GM23248 (cell line): ENCODE measurements at places on chromosomes 16 and 17. TPM values are rescaled to one million over a fixed set of nuclear protein-coding genes. Genes with fewer than 3 reads are reported as not detected.
A peak's percentile ranks its signal among the peaks of the same experiment; 100 is the strongest.

DNA sequence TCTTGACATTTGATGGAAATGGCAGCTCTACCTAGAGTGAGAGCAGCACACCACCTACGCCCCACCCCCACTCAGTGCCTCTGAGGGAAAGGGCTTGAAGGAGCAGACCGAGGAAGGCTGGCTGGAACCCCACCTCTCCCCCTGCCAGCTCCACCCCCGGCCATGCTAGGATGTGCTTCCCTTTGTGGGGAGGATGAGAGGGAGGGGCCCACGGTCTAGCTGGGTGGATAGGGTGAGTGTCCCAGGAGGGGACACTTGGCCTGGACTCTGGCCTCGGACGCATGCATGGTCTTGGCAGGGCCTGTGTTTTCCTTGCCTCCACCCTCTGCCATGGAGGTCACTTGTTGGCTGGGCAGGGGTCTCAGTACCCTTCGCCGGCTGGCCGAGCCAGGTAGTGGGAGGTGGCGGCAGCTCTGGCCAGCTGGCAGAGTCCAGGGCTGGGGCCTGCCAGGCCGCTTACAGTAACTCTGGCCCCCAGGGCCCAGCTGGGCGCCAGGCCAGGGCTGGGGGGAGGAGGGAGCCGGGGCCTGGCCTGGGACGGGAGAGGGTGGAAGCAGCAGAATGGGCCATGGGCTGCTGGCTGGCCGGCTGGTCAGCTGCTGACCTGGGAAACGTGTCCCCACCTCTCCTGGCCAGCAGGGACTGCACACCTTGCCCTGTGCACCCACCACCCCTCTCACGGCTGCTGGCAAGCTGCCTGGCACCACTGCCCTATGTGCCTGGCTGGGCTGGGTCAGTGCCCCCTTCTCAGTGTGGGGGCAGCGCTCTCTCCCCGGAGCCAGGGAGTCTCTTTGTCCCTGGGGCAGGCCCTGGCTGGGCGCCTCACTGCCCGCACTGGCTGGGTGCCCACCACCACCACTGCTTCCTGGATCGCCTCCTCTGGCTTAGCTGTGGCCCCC is 23.0 kb downstream of the RARA start:
- no peak overlapping the region for H3K4me3 ChIP-seq
- H3K27ac ChIP-seq = peak overlapping the region; percentile 48
- H3K4me1 ChIP-seq = peaks cover 69% of the 10 kb centered on the region
- no peaks in the 10 kb centered on the region for H3K27me3 ChIP-seq
- peak; percentile 64 for DNase-seq
- 0 out of 2 replicates have a peak, but pooled peaks cover 4% of the 10 kb centered on the region for H3K36me3 ChIP-seq

GRCh38 chr16:1342526-1343427 is 8.9 kb downstream of the TSR3 start:
- H3K27me3 ChIP-seq = no peaks in the 10 kb centered on the region; the same call in 1 of the 2 replicates
- DNase-seq = peak; percentile 86
- no peak overlapping the region for H3K27ac ChIP-seq
- H3K4me1 ChIP-seq = no peaks in the 10 kb centered on the region
- H3K4me3 ChIP-seq = no peak overlapping the region

DNA sequence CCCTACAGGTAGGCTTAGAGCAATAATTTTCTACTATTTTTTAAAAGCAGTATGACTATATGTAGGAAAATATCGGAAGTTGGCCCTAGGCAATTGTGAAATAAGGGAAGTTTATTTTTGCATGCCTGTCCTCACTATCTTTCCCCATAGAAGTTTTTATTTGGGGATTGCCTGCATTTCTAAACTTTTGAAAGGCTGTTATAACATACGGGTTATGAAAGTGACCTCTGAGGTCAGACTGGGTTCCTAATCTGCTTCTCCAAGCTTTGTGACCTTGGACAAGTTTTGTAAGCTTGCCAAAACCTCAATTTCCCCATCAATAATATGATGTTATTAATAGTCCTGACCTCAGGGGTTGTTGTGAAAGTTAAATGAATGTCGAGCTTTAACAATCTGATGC is 67.1 kb downstream of the ARHGAP44 start:
- H3K27me3 ChIP-seq = no peaks in the 10 kb centered on the region
- no peak overlapping the region for H3K4me3 ChIP-seq
- no peak for DNase-seq
- H3K36me3 ChIP-seq = no peaks in the 10 kb centered on the region
- no peaks in the 10 kb centered on the region for H3K4me1 ChIP-seq

TMEM88 gene
- total RNA-seq = not detected in 2 replicates

FOXC2 gene
- total RNA-seq = 0.51 and 1.2 TPM in 2 replicates

DNA sequence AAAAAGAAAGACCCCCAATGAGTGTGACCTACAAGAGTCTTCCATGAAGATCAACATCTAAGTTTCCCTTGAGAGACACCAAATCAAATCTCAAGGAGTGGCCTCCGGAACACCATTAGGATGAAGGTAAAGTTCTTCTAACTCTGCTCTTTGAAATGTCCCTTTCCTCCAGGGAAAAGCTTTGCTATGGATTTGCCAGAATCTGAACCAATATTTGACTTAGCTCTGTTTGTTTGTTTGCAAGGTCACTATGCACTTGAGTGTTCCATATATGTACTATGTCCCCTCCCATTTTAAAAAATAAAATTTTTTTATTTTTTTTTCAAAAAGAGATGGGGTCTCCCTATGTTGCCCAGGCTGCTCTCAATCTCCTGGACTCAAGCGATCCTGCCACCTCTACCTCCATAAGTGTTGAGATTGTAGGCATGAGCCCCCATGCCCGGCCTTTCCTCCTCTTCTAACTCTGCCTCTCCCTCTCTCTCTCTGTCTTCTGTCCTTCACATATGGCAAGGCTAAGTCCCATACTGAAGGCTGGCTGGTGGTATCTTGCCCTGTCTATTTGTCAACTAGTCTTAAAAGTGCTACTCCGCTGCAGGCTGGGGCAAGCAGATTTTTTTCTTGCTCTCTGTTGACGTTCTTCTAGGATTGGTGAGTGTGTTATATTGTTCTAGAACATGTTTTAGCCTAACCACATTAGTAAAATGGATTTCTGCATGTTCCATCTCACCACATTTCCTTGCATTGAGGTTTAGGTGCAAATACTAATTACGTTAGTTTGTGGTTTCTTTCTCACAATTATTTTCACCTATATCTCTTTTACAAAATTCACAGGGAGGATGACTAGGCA is 276.7 kb upstream of the DYNLRB2 start:
- H3K27ac ChIP-seq = no peak overlapping the region
- no peak for DNase-seq
- peaks cover 5% of the 10 kb centered on the region; the same call in 1 of the 2 replicates for H3K4me1 ChIP-seq
- H3K27me3 ChIP-seq = no peaks in the 10 kb centered on the region

SPPL2C gene
- total RNA-seq = not detected in 2 replicates

KRT24 gene
- not detected in 2 replicates for total RNA-seq

- no peak overlapping the region for H3K27ac ChIP-seq
- no peak overlapping the region for H3K4me3 ChIP-seq
- no peak for DNase-seq
- H3K4me1 ChIP-seq = peaks cover 10% of the 10 kb centered on the region
- no peaks in the 10 kb centered on the region for H3K27me3 ChIP-seq
Observed at GRCh38 chr16:68275611-68276191, 11.4 kb downstream of the SLC7A6 start.

DNA sequence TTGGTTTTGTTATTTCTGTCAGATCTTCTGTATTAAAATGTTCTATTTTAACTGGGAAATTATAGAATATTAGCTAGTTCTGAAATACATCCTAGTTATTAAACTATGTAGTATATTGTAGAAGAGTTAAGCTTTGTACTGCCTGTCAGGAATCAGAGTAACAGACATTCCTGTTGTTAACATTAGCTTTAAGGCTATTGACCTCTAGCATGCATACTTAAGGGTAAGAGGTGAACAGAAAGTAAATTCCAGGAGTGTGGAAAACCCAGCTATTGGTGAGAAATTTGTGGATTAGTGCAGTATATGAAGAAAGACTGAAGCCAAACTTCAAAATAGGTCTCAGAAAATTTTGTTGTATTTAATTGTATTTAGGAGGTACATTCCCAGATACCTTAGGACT is 111.3 kb downstream of the CHD9 start:
- H3K27ac ChIP-seq = no peak overlapping the region
- no peaks in the 10 kb centered on the region for H3K36me3 ChIP-seq
- peaks cover 22% of the 10 kb centered on the region for H3K4me1 ChIP-seq

DNA sequence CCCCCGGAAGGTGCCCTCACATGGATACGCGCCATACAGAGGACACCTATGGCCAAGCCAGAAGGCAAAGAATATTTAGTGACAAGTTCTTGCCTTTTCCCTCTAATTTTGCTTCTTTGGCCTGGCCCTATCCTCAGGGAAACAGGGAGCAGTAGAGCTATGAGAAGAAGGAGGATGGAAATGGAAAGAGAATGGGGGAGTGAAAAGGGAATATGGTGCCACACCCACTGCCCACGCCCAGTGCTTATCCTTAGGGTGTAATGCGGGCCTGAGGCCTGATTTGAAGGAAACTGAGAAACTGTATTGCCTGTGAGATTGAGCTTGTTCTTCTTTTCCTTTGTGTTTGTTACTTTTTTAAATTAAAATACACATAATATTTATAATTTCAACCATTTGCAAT is 255.1 kb downstream of the HS3ST3A1 start:
- no peaks in the 10 kb centered on the region for H3K27me3 ChIP-seq
- DNase-seq = peak; percentile 56
- H3K27ac ChIP-seq = peak overlapping the region; percentile 99
- peaks cover 55% of the 10 kb centered on the region for H3K4me1 ChIP-seq
- peak overlapping the region; percentile 22 for H3K4me3 ChIP-seq
- no peaks in the 10 kb centered on the region for H3K36me3 ChIP-seq

HOXB3 gene
- 1.9 and 4.8 TPM in 2 replicates for total RNA-seq

DNA sequence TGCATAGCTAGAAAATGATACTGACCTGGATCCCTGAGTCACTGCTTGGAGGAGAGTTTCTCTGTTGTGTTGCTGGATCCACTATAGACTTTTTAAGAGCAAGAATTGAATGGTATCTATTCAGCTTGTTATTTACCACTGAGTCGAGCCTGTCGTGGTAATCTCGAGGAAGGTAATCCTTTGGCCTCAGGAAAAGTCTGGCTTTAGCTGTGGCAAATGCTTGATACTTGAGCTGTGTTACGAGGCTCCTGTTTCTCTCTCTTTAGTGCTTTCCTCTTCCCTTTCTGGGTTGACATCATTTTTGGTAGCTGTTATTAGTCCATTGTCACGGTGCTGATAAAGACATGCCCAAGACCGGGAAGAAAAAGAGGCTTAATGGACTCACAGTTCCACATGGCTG is 314.3 kb downstream of the SNX29 start:
- no peaks in the 10 kb centered on the region for H3K36me3 ChIP-seq
- H3K4me1 ChIP-seq = no peaks in the 10 kb centered on the region
- H3K27me3 ChIP-seq = no peaks in the 10 kb centered on the region
- H3K4me3 ChIP-seq = no peak overlapping the region
- no peak overlapping the region for H3K27ac ChIP-seq
- DNase-seq = no peak

- peaks cover 4% of the 10 kb centered on the region for H3K4me1 ChIP-seq
- no peak overlapping the region for H3K27ac ChIP-seq
- H3K4me3 ChIP-seq = no peak overlapping the region
- DNase-seq = peak; percentile 89
- no peaks in the 10 kb centered on the region for H3K27me3 ChIP-seq
Observed at GRCh38 chr17:67374329-67375053, 2.6 kb upstream of the PITPNC1 start.

GRCh38 chr17:51427856-51428255 is 167.5 kb downstream of the UTP18 start:
- no peak overlapping the region for H3K4me3 ChIP-seq
- no peaks in the 10 kb centered on the region for H3K4me1 ChIP-seq
- H3K27ac ChIP-seq = no peak overlapping the region

HOXB4 gene
- total RNA-seq = 2.2 and 3.3 TPM in 2 replicates

DNA sequence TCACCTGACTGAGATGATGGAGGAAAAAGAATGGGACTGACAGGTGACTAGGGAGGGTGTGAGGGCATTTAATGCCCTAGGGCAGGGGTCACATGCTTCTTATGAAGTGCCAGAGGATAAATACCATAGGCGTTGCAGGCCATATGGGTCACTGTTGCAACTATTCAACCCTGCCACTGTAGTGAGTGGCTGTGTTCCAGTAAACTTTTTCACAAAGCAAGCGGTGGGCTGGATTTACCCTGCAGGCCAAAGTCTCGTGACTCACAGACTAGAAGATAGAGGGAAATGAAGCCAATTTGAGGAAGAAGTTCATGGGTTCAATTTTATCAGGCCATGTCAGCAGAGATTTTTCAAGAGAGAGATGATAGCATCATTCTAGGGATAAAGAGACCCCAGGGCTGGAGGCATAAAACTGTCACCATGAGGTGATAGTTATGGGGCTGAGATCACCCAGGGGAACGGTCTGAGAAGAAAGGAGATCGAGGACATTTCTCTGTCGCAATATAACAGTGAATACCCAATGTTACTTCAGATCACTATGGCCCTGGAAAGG is 8.6 kb downstream of the ARHGAP17 start:
- H3K27me3 ChIP-seq = no peaks in the 10 kb centered on the region
- H3K27ac ChIP-seq = peak overlapping the region; percentile 52
- no peak overlapping the region for H3K4me3 ChIP-seq
- H3K4me1 ChIP-seq = peaks cover 53% of the 10 kb centered on the region
- H3K36me3 ChIP-seq = no peaks in the 10 kb centered on the region

- no peak for DNase-seq
- H3K27me3 ChIP-seq = no peaks in the 10 kb centered on the region
- no peaks in the 10 kb centered on the region for H3K4me1 ChIP-seq
- peaks cover 18% of the 10 kb centered on the region; the same call in 1 of the 2 replicates for H3K36me3 ChIP-seq
- no peak overlapping the region for H3K4me3 ChIP-seq
Observed at GRCh38 chr17:4173781-4174180, 30.8 kb downstream of the CYB5D2 start.

DNA sequence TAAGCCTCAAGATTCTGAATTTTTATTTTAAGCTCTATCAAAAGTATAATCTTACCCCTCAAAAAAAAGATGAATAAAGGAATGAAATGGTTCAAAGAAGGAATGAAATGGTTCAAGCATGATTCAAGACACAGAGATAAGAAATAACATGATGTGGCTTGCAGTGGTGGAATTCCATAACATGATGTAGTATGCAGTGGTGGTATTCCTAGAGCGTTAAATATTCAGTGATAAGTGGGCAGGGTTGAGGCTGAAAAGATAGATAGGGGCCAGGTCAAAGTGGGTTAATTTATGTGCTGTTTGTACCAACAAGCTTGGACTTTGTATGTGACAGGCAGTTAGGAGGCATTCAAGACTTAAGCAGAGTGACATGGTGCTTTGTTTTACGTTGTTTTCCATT is 29.6 kb downstream of the TNRC6A start:
- H3K27ac ChIP-seq = no peak overlapping the region
- no peaks in the 10 kb centered on the region for H3K27me3 ChIP-seq
- H3K36me3 ChIP-seq = peaks cover 22% of the 10 kb centered on the region; the same call in 1 of the 2 replicates
- no peak overlapping the region for H3K4me3 ChIP-seq
- peaks cover 17% of the 10 kb centered on the region; the same call in 1 of the 2 replicates for H3K4me1 ChIP-seq
